ENCODE measurements at places on chromosomes 1 and 21.
A peak's percentile ranks its signal among the peaks of the same experiment; 100 is the strongest.

- DNase-seq, result no peak
These were observed 70.9 kb upstream of the FAM78B start for GRCh38 chr1:166237675-166238074.

GRCh38 chr1:218783916-218784315, 389.8 kb upstream of the LYPLAL1 start:
- no peak for DNase-seq

DNA sequence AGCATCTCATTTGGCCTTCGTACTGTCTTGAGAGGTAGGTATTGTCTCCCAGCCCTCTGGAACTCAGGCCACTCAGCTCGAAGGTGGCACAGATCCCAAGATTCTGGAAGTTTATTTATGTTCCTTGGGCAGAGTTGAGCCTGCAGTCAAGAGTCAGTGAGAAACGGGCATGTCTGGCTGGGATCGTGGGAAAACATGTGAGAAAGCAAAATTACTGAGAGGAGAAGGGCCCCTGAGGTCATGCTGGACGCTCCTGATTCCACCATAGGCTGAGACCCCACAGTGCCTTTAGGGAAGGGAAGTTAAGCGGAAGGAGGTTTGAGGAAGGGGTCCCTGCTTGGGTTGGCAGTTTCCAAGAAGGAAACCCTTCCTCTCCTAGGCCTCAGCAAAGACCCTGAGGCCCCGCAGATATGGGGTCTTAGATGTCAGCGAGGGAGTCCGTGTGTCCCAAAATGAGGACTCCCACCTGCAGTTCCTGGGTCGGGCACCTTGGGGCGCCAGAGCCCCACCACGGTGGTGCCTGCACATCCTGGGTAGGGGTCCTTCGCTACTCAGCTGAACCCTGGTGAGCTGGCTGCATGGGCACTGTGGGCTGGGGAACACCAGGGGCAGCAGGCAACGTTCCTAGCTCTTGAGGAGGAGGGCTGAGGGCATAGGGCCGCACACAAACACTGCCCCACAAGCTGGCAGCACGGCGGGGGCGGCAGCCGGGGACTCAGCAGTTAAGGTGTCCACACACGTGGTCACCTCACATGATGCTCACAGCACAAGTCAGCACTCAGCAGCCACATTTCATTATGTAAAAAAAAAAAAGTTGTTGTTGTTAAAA, 12.3 kb upstream of the SEMA4A start:
- DNase-seq, result peak; percentile 58

DNA sequence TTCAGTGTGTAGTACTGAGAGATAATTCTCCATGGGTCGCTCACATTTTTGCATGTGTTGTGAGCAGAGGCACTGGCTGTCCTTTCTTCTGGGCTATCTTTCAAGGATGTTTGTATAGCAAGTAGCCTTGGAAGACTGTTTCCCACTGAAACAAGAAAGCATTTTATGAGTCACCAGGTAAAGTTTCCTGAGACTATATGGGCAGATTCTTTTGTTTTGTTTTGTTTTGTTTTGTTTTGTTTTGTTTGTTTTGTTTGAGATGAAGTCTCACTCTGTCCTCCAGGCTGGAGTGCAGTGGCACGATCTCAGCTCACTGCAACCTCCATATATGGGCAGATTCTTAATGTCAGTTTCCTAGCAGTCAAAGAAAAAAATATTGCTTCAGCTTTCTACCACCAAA, 912.6 kb downstream of the TTLL7 start:
- DNase-seq, result no peak

- DNase-seq, result no peak
These were observed 141.6 kb upstream of the IVNS1ABP start for GRCh38 chr1:185458670-185459069.

GRCh38 chr21:27703791-27704190, 736.9 kb upstream of the ADAMTS5 start:
- DNase-seq, result no peak

DNA sequence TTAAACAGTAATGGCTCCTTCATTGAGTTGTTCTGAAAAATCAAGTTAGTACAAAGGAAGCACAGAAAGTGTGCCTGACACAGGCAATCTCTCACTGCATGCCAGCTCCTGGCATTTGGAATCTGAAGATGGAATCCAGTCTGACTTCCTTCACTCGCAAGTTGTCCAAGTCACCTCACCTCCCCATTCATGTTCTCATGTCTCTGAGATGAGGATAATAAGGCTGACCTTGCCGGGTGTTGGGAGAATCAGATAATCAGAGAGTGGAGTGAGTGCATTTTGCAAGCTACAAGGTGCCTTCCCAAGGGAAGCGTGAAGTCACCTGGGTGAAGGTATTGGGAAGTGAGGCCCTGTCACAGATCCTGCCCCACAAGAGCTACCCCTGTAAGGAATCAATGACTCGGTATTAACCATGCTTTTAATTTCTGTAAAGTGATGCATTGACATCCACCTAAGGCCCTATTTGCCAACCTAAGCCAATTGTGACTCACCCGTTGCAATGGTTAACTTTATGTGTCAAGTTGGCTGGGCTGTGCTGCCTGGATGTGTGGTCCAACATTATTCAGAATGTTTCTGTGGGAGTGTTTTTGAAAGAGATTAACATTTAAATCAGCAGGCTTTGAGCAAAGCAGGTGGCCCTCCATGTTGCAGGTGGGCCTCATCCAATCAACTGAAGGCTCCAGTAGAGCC, 62.5 kb upstream of the TARBP1 start:
- DNase-seq, result no peak

DNA sequence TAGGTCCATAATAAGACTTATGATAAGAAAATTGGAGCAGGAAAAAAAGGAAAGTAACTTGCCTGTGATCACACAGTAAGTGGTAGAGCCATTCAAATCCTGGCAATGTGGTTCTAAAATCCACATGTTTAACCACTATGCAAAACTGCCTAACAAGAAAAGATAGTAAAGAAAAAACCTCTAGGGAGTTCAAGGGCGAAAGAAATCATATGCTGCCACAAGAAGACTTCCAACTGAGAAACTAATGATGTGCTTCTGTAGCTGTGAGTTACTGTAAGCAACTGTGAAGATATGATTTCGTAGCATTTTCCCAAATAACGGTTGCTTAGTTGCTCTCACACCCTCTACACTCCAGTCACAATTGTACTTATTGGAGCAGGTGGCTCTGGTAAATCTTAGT, 20.9 kb upstream of the LYPLAL1 start:
- DNase-seq, result no peak

GRCh38 chr21:14530592-14530991, 15.5 kb downstream of the SAMSN1 start:
- no peak for DNase-seq

DNA sequence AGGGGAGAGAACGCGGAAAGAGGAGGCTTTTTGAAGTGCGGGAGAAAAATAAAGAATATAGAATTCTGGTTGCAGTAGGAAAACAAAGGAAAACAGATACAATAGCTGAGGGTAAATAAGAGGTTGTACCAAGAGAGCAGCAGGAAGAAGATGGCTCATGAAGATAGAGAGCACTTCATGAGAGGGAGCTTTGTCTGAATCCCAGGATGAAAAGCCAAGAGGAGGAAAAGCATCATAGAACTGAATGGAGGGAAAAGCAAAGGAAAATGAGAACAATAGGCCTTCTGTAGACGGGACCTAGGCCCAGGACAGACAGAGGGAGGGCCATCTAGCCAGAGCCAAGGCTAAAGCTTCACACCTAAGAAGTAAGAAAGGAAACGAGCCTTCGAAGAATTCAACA, 49.5 kb downstream of the ATP6V1G3 start:
- DNase-seq, result no peak

- DNase-seq, result no peak
These were observed 3.6 kb downstream of the OTUD7B start for GRCh38 chr1:150006881-150007421.

DNA sequence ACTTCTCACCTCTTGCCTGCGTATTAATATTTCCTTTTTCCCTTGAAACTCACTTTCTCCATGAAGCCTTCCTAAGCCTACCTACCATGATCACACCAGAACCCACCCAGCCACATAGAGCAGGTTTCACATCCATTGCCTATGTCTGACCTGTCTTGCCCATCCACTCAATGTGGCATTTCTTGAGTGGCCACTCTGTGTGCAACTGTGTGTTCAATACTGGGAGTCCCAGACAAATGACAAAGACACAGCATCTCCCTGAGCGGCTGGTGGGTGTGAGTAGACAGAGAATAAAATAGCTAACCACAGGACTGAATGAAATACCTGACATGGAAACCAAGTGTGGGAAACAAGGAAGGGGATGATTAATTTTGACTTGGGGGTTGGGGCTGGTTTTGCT, 3.1 kb downstream of the PTGFRN start:
- no peak for DNase-seq

GRCh38 chr1:246784621-246785493, 60.6 kb downstream of the SCCPDH start:
- DNase-seq, result no peak

DNA sequence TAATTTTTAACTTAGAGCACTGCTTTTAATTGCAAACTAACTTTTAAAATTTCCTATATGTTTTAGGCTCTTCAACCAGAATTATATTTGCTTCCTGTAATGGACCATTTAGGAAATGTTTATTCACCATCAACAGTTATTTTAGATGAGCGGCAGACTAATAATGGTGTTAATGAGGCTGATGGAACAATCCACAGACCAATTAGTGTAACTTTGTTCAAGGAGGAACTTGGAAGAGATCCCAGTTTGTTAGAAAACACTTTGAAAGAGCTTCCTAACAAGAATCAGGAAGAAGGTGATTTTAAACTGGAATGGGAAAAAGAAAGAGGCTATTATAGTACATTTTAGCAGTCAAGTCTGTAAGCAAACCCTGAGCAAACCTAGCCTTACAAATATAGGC, 19.4 kb upstream of the GNG5 start:
- DNase-seq, result no peak

- DNase-seq, result peak; percentile 31
These were observed at the start of gene TRPM2 for GRCh38 chr21:44353191-44353970. TSS of gene TRPM2 (plus strand) at chr21:44353621. CDS start at chr21:44353701, 80 bp downstream.

GRCh38 chr1:25049190-25049589, 119.1 kb upstream of the RUNX3 start:
- DNase-seq, result no peak

DNA sequence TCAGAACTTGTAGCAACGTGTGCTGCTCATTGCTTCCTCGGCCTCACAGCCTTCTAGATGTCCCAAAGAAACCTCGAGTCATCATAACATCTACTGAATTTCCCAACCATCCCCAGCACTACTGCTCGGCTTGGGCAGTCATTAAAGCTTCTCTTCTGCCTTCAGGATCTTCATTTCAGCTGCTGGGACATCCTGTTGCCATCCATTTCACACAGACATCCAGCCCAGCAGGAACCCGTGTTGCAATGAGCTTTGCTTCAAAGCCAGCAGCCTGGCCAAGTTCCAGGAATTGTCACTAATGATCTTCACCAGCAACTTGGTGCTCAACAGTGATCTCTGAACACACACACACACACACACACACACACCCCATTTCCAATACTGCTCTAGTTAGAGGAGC, 18.5 kb downstream of the WLS start:
- DNase-seq, result no peak

DNA sequence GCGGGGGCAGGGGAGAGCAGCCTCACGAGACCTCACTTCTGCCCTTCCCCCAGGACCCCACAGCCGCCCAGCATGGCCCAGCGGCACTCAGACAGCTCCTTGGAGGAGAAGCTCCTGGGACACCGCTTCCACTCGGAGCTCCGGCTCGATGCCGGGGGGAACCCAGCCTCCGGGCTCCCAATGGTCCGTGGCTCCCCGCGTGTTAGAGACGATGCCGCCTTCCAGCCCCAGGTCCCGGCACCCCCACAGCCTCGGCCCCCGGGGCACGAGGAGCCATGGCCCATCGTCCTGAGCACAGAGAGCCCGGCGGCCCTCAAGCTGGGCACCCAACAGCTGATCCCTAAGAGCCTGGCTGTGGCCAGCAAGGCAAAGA, 8.5 kb downstream of the ARHGEF16 start:
- no peak for DNase-seq

- no peak for DNase-seq
These were observed 260.2 kb downstream of the HHAT start for GRCh38 chr1:210588946-210589345.

DNA sequence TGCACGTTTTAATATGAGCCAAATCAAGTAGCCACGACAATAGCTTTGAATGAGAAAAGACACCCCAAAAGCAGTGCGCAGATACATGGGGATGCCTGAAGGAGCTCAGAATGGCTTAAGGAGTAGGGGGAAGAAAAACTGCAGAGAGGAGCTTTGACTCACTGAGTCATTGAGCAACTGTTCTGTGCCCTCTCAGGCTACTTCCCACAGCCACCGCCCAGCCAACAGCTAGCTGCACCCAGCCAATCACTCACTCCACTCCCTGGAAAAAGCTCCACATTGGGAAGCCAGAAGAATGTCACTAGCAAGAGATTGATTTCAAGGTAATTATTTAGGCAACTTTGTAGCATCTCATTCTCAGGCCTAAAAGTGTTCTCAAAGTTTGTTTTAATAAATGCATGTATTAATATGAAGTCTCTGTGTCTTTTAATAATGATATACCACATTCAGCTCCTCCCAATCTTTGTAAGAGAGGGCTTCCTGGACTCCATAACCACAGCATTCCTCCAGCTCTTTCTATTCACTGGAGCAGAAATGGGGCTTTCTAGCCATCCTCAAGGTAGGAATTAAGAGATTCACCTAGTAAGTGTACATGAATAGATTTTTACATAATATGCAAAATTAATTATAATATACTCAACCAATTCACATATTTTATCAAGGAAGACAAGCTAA, 16.8 kb downstream of the DUSP10 start:
- DNase-seq, result no peak

DNA sequence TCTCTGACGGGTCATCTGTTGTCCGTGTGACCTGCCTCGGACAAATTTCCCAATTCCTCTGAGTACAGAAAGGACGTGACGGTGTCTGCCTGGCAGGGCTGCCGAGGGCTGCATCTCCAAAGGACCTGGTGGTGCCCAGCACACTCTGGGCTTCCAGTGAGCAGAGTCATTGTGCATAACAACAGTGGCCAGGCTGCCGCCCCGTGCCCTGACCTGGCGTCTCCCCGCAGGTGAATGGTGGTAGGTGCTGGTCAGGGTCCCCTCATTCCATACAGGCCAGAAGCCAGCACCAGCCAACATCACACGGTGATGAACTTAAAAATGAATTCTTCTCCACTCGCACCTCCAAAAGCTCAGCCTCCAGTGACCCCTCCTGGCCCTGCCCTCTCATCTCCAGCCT, 28.2 kb downstream of the PRDM16 start:
- no peak for DNase-seq

GRCh38 chr21:15520811-15521643, 208.8 kb upstream of the USP25 start:
- peak; percentile 12 for DNase-seq

- DNase-seq, result no peak
These were observed 150.1 kb downstream of the CDC7 start for GRCh38 chr1:91650764-91651163.

DNA sequence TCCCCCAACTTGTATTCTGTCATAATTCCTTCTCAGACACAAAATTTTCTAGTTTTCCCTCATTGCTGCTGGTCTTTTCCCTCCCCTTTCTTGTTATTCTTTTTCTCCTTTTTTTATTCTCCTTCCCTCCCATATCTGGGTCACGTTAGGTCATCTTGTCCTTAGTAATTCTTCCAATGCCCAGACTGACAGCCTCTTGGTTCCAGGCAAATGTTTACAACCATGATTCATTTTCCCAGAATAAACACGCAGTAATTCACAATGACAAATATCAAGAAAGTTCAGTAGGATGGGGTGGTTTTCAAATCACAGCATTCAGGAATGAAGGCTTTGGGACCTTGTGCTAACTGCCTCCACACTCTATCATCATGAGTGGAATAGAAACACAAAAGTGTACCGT, 25.2 kb downstream of the NHLH2 start:
- DNase-seq, result no peak
